Anterior cingulate cortex (tissue), 58 donors: ENCODE measurements at places on chromosomes 7 and 10.

DNA sequence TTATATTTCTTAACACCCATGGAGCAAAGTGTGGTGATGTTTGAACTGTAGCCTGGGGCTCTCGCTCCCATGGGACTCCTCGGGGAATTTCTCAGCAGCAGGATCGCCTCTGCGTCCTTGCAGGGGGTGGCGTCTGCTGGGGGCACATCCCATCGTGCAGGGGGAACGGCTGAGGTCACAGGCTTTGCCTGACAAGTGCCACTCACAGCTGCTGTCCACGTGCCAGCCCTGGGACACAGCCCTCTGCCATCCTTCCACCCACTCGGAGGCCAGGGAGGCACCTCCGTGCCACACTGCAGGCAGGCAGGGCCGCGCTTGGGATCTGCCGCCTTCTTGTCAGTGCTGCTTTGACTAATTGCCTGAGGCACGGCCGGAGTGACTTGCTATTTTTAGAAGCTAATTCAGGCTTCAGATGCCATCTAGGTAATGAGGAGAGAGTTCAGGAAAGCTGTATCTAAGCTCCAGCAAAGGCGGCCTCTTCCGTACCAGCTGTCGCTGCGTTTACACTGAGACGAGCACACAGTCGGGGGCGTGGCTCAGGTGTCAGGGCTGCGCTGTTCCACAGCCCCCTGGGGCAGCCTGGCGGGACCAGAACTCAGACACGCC, 45.7 kb downstream of the PITRM1 start:
- no peak for DNase-seq

DNA sequence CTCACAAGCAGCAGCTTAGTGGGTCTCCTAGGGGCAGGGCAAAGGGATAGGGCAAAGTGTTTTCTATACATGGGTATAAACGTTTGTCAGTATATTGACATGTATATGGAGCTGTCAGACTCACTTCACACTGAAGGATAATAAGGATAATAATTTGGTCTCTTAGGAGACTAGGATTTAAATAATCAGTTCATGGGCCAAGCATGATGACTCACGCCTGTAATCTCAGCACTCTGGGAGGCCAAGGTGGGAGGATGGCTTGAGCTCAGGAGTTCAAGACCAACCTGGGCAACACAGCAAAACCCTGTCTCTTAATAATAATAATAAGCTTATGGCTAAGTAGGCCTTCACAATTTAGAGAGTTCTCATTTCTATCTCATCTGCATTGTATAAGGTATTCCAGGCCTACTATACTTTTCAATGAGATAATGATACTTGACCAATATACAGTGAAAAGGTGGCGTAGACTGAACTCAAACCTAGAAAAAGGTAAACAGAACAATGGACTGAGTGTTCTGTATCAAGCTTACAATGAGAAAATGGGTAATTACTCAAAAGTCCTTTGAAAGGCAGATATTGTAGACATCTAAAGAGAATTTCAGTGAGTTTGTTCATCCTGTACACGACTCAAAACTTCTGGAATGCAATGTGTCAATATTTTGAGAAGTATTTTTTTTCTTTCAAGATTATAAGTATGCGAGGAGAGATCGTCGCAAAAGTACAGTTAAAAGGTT, 7.0 kb downstream of the GSAP start:
- no peak for DNase-seq

DNA sequence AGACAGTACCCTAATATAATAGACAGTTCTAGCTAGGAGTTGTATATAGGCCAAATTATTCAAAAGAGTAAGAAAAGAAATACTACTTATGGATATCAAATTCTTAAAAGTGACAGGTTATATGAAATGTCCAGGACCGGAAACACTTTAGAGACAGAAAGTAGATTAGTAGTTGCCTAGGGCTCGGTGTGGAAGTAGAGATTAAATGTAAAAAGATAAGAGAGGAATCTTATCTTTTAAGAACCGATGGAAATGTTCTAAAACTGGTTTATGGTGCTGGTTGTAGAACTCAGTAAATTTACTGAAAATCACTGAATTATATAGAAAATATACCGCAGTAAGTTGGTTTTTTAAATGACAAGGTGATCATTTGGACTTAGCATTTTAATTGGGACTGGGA, 147.5 kb upstream of the ASAH2 start:
- no peak for DNase-seq

- DNase-seq: no peak
Observed at GRCh38 chr10:110764793-110765512, 106.8 kb upstream of the PDCD4 start.

GRCh38 chr7:81560708-81561107, 209.1 kb downstream of the HGF start:
- no peak for DNase-seq
